ENCODE measurements at places on chromosomes 2 and 18. TPM values are rescaled to one million over a fixed set of nuclear protein-coding genes. Genes with fewer than 3 reads are reported as not detected.
A peak's percentile ranks its signal among the peaks of the same experiment; 100 is the strongest.

The WNT6 gene
- total RNA-seq: not detected

The TBR1 gene
- not detected for total RNA-seq

The LRRTM1 gene
- total RNA-seq: not detected

The RFX8 gene
- 0.75 TPM for total RNA-seq

The EML4 gene
- total RNA-seq: 123 TPM

GRCh38 chr18:74337912-74338309, 22.3 kb downstream of the C18orf63 start:
- H3K4me1 ChIP-seq: no peaks in the 10 kb centered on the region
- no peaks in the 10 kb centered on the region for H3K36me3 ChIP-seq
- no peak overlapping the region for H3K27ac ChIP-seq
- H3K4me3 ChIP-seq: no peak overlapping the region

DNA sequence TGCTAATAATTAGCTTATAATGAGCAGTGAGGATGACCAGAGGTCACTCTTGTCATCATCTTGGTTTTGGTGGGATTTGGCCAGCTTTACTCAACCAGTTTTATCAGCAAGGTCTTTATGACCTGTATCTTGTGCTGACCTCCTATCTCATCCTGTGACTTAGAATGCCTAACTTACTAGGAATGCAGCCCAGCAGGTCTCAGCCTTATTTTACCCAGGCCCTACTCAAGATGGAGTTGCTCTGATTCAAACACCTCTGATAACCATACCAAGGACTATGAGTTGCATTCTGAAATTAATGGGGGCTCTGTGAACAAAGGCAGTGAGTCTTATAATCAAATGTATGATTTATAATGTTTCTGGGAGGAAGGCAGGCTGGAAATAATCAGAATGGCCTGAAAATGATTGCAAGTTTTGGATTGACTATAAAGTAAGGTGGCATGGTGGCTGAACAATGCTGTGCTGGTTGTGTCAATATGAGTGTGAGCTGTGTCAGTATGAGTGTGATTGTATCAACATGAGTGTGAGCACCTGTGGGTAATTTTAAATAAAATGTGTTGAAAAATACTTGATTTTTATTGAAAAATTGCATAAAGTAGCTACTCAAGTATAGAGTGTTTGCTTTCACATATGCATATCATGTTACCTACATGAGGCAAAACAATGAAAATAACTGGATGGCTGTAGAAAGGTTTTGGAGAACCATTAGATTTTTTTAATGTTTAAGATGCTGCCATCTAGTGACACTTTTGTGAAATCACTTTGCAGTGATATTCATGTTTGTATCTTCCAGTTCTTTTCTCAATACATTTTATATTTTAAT, 103.0 kb downstream of the KYNU start:
- H3K36me3 ChIP-seq: no peaks in the 10 kb centered on the region
- H3K27me3 ChIP-seq: no peaks in the 10 kb centered on the region
- no peaks in the 10 kb centered on the region for H3K4me1 ChIP-seq
- DNase-seq: no peak
- no peak overlapping the region for H3K4me3 ChIP-seq

- H3K4me1 ChIP-seq: no peaks in the 10 kb centered on the region
- no peak overlapping the region for H3K4me3 ChIP-seq
- H3K27ac ChIP-seq: no peak overlapping the region
Observed at GRCh38 chr2:142734770-142735169, 142.7 kb upstream of the KYNU start.

DNA sequence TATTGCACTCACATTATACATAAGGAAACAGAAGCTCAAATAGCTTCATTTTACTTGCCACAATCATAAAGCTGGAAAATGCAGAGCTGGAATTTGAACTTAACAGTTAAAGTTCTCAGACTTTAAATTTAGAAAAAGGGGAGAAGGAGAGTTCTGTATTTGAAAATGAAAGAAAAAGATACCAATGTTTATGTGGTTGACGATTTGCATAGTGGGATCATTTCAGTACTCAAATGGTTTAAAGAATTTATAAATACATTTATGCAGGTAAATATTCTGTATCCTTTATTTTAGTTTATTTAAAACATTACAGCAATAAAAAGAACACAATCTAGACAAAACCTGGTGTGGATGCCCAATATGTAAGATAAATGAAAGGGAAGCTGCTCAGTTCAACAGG, 25.5 kb upstream of the STAT4 start:
- no peak overlapping the region for H3K27ac ChIP-seq
- DNase-seq: no peak
- H3K27me3 ChIP-seq: no peaks in the 10 kb centered on the region

- H3K4me1 ChIP-seq: no peaks in the 10 kb centered on the region
- H3K27me3 ChIP-seq: no peaks in the 10 kb centered on the region
- H3K36me3 ChIP-seq: peaks cover 16% of the 10 kb centered on the region
- H3K27ac ChIP-seq: no peak overlapping the region
Observed at GRCh38 chr2:27647289-27647688, 16.1 kb downstream of the SUPT7L start.

DNA sequence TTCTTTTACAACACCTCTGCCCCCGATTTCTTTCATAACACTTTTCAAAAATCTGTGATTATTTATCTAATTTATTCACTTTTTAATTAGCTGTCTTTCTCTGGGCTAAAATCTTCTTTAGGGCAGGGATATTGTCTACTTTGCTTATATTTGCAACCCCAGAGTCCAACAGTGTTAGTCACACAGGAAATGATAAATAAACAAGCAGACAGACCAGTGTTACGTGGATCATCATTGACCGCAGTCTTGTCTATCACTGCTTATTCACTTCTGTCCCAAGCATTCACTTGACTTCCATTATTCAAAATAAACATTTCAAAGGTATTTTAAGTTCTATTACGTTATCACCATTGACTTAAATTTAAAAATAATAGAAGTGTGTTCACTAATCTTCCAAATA, 237.6 kb upstream of the UBE2E3 start:
- H3K4me1 ChIP-seq: no peaks in the 10 kb centered on the region
- no peak for DNase-seq
- H3K36me3 ChIP-seq: no peaks in the 10 kb centered on the region
- H3K4me3 ChIP-seq: no peak overlapping the region
- H3K27ac ChIP-seq: no peak overlapping the region

GRCh38 chr2:191302459-191303139, 57.4 kb downstream of the MYO1B start:
- H3K4me3 ChIP-seq: no peak overlapping the region
- DNase-seq: peak; percentile 7
- no peaks in the 10 kb centered on the region for H3K36me3 ChIP-seq
- H3K4me1 ChIP-seq: no peaks in the 10 kb centered on the region

Data from T-cell (primary cell).